Tibial nerve (tissue), 4 donors: ENCODE measurements at places on chromosomes 13 and 19.
A peak's percentile ranks its signal among the peaks of the same experiment; 100 is the strongest.

DNA sequence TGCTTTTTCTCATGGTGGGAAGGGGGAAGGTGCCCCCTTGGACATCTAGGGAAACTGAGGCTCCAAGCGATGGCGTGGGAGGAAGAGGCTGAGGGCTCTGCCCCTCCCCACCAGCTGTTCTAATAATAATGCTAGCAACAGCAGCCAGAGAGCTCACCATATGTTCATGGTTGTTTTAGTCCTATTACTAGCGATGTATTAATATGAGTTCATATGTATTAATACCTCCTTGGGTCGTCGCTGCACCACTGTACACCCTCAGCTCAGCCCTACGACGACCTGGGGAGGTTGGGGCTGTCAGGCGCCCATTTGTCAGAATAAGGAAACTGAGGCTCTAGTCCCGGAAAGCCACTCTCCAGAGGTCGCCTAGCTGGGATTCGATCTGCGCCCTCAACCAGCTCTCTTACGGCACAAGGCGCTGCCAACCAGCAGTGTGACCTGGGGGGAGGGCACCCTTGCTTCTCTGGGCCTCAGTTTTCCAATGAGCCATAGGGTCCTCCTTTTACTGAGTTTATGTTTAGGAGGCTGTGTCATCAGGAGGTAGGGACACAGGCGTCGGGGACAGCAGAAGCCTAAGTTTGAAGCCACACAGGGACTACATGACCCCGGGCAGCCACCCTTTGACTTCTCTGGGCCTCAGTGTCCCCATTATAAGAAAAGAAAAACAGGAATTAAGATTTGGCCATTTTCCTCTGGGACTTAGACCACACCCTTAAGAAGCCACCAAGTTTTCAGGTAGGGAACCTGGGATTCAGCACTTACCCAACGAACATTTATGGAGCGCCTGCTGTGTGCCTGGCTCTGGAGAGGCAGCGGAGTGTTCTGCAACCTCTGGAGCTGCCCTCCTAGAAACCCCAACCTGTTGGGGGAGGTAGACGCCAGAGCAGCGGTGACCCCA is 664 bp downstream of the MAST3 start:
- DNase-seq = no peak

GRCh38 chr13:69676286-69676685 is 431.3 kb upstream of the ATXN8OS start:
- no peak for DNase-seq

GRCh38 chr13:113044391-113045114 is 61.0 kb upstream of the F7 start:
- DNase-seq = no peak

- DNase-seq = no peak
These were observed 564.1 kb downstream of the DCT start for GRCh38 chr13:93915269-93915809.

DNA sequence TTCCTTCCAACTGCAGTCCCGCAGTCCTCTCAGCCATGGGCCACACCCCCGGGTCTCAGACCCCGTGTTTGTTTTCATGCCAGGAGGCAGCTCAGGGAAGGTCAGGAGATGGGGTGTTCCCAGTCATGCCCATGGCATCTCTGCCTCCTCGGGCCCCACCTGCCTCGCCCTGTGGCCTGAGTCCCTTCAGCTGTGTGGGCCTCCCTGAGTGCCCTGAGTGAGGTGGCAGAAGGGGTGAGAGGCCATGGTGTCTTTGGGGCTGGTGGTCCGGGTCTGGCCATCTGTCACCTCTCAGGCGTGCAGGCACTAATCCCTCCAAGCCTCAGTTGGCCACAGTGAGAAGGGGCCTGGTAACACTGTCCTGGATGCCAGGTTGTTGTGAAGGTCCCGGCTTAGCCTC is 10.9 kb upstream of the KDM4B start:
- DNase-seq = no peak

DNA sequence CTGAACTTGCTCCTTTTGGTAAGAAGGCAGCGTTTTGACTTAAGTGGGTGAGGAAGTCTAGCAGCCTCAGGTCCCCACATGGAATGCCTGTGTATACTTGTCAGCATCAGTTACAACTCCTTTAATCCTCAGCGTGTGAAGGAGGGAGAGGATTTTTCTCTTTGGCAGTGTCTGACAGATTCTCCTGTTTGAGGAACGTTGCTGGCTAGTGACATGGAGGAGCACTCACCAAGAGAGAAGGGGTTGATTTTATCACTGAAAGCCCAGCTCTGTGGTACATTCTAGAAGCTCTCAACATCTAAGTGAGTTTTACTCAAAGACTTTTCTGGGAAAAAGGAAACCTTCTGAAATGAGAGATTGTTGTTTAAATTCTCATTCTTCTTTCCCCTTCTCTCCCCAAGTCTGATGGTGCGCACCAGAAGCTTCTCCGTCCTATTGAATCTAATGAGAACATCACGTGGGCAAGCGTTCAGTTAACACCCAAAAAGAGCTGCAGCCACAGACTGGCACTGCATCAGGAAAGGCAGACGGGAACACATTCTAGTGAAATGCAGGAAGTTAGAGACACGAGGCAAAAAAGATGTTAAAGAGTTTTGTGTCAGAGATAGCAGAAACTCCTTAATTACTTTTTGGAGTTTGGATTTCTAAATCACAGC is 58.2 kb downstream of the GJA3 start:
- DNase-seq = peak; percentile 11

DNA sequence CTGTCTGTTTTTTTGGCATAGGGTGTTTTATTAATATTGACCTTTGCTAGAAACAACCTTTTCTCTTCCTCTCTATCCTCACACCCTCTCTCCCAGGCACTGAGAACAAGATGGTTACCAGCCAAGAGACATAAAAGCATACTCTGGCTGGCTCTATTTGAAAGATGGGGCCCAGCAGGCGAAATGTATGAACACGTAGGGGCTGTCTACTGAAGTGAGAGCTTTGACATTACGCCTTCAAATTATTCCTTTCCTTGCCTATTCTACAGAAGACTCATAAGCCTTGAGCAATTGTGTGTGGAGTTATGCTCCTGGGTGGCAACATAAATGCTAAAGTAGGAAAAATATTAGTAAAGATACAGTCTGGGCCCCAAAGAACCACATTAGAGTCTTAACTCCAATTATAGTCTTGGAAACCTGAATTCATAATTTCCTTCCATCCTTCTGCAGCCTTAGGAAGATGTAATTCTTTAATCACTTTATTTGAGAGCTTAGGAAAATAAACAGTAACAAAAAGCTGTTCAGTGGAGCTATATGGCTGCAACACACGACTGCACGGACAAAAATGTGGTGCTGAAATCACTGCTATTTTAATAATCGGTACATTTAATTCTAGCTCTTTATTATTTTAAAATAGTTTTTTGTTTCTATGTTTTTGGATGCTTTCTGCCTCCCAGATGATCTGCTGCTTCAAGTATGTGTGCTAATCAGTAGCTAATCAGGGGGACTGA is 122.3 kb upstream of the RNF113B start:
- DNase-seq = no peak

GRCh38 chr13:114173745-114174144 is 5.3 kb upstream of the CFAP97D2 start:
- DNase-seq = no peak

DNA sequence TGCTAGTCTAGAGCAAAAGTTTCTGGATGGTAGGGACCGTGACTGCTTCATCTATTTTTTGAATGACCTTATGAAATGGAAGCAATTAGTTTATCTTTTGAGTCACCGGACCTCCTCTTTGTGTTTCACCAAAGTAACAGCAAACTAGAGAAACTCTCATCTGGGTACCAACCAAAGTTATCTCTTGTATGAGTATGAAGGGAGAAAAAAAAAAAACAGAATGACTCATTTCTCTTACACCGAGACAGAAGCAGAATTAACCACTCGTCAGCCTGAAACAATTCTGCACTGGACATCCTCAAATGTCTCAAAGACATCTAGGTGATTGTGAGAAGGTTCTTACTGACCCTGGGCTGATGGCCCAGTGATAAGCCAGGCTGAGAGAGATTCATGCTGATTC is 18.3 kb downstream of the ZNF100 start:
- DNase-seq = no peak

- DNase-seq = peak; percentile 92
These were observed 2.4 kb upstream of the SSBP4 start for GRCh38 chr19:18416778-18417249.

GRCh38 chr19:6056282-6056741 is 54.0 kb downstream of the RFX2 start:
- no peak for DNase-seq

DNA sequence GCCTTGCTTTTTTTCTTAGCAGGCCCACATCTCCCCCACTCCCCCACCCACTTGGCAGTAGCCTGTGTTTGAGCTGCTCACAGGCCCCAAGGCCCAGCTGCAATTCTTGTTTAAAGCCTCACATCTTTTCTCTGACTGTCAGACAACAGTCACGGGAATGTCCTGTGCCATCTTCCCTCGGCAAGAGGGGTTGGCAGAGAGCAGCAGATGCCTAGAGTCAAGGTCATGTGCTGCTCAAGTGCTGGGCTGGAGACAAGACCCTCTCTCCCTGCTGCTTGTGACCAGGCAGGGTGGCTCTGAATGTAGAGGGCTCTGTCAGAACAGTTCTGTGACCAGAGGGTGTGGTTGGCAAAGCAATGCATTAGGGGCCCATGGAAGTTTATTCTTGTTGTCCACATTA is 47.4 kb downstream of the BBC3 start:
- no peak for DNase-seq

GRCh38 chr19:13100031-13100588 is 2.5 kb downstream of the LYL1 start:
- no peak for DNase-seq

DNA sequence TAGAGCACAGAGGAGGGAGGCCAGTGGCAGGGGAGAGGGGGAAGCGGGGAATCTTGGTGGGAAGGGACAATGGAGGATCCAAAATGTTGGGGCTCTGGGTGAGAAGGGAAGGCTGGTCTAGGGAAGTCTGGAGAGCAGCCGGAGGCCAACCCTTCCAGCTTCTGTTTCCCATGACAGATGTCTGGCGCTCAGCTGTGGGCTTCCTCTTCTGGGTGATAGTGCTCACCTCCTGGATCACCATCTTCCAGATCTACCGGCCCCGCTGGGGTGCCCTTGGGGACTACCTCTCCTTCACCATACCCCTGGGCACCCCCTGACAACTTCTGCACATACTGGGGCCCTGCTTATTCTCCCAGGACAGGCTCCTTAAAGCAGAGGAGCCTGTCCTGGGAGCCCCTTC is 1.1 kb downstream of the PSENEN start:
- DNase-seq = no peak

DNA sequence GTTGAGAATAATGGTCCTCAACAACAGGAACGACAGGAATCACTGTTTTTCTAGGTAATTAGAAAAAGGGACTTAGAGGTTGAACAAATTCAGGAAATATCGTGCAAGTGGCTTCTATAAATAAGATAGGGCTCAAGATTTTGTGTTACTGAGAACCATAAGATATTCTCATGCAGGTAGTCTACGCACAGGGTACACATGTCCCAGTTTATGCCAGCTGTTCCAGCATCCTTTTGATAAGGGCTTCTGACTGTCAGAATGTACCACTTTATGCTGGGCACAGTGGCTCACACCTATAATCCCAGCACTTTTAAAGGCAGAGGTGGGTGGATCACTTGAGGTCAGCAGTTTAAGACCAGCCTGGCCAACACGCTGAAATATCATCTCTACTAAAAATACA is 32.1 kb downstream of the RBM26 start:
- DNase-seq = no peak

DNA sequence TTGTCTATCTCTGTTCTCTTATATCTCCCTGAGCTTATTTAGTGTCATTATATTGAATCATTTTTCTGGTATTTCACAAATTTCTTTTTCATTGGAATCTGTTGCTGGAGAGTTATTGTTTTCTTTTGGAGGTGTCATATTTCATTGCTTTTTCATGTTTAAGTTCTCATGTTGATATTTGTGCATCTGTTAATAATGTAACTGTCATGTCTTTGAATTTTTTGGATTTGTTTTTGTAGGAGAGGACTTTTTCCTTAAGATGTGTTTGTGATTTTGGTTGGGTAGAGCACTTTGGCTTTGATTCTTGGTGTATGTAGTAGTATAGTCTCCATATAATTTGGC is 64.0 kb downstream of the DNAJC3 start:
- DNase-seq = no peak

GRCh38 chr19:52566588-52566987 is 3.5 kb upstream of the ZNF701 start:
- DNase-seq = no peak

DNA sequence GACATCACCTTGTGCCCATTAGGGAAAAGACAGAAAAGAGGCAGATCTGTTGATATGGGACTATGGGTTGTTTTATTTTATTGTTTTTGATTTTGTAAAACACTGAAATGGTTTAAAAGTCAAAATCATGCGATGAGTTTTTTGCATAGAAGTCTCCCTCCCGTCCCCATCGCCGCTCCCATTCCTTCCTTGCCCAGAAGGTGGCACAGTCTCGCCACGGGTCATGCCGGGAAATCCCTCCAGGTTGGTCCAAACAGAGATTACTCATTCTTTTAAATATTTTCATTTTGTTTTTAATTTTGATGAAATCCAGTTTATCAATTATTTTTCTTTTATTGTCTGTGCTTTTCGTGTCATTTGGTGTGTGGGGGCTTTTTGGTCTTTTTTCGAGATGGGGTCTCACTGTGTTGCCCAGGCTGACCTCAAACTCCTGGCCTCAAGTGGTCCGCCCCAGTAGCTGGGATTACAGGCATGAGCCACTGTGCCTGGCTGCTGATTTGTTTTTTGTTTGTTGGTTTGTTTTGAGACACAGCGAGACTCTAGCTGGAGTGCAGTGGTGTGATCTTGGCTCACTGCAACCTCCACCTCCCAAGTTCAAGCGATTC is 9.2 kb downstream of the PGPEP1 start:
- peak; percentile 73 for DNase-seq

DNA sequence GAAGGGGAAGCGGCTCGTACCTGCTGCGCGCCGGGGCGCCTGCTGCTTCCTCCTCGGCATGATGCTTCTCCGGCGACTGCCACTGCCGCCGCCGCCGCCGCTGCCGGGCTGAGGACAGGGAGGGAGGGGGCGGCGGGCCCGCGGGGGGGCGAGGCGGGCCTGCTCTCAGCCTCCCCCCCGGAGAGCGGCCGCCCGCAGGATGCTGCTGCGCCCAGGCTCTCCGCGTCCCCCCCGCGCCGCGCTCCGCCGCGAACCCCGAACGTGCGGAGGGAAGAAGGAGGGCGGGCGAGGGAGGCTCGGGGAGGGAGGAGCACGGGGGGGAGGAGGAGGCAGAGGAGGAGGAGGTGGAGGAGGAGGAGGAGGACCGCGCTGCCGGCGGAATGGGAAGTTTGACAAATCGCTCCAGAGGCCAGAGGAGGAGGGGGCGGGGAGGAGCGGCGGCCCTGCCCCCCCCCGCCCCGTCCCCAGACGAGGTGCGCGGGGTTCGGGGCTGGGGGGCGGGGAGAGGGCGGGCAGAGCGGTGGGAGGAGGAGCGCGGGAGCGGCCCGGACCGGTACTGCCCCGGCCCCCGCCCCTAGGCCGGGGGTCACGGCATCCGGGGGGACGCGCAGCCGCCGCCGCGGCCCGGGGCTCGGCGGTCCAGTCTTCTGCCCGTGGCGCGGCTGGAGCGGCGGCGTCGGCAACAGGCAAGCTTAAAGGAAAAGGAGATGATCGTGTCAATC is at the start of gene TSHZ3:
TSHZ3 (minus strand) TSS at position 277 of the 722 bp plus-strand sequence; CDS start at position 60, 217 bp downstream.
- DNase-seq = peak; percentile 70

DNA sequence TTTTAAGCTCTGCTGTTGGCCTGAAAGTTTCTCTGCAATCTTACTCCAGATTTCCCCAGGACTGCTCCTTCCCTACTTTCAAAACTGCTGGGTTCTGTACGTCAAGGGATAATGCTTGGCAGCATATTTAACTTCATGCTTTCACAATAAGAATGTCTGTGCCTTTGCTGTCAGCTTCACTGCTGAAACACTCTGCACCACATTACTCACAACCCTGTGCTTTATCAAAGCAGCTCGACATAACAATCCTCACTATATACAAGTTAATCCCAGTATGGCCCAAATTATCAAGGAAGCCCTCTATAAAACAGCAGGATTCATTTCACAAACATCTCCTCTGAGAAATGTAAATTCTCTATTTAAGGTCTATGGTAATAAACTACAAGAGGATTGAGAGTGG is 17.5 kb downstream of the LATS2 start:
- DNase-seq = no peak
